ENCODE measurements at places on chromosomes 2 and 18. TPM values are rescaled to one million over a fixed set of nuclear protein-coding genes. Genes with fewer than 3 reads are reported as not detected.
A peak's percentile ranks its signal among the peaks of the same experiment; 100 is the strongest.

DNA sequence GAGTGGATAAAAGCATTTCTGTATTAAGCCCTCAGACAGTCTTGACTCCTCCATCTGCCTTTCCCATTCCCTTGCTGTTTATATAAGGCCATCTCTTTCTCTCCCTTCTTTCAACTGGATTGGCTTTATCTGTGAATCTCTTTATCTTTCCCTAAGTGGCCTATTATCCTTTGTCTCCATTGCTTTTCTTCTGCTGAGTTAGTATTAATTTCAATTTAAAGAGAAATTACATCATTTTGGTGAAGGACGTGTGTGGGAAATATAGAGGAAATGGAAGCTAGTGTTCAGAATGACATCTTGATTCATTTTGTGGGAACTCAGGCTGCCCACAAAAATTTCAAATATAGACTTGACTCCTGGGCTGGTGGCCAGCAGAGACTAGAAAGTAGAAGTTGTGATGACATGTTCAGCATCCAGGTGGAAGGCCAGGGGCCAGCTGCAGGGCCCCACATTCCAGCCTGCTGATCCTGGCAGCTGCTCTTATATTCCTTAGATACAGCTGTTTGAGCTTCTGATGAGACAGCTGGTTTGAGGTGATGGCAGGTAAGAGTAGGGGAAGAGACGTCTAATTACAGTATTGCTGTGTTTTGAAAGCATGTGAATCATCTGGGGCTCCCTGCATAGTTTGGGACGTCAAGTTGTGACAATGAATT lies 52.3 kb downstream of the DIS3L2 start:
- H3K36me3 ChIP-seq: no peaks in the 10 kb centered on the region
- no peaks in the 10 kb centered on the region for H3K4me1 ChIP-seq
- no peaks in the 10 kb centered on the region for H3K27me3 ChIP-seq
- no peak overlapping the region for H3K4me3 ChIP-seq
- no peak overlapping the region for H3K27ac ChIP-seq
- DNase-seq: no peak

GRCh38 chr18:49013291-49013691 lies 62.5 kb upstream of the SMAD7 start:
- no peak overlapping the region for H3K4me3 ChIP-seq
- H3K36me3 ChIP-seq: no peaks in the 10 kb centered on the region
- DNase-seq: no peak
- H3K27me3 ChIP-seq: no peaks in the 10 kb centered on the region
- peaks cover 9% of the 10 kb centered on the region for H3K4me1 ChIP-seq

CXCR4 gene
- 5.7 TPM for total RNA-seq

- H3K4me3 ChIP-seq: no peak overlapping the region
- DNase-seq: no peak
- no peaks in the 10 kb centered on the region for H3K36me3 ChIP-seq
- H3K27me3 ChIP-seq: no peaks in the 10 kb centered on the region
- H3K27ac ChIP-seq: peak overlapping the region; percentile 47
- H3K4me1 ChIP-seq: peaks cover 38% of the 10 kb centered on the region
These were observed 104.9 kb downstream of the ANKRD44 start for GRCh38 chr2:197205585-197206215.

GRCh38 chr2:138763971-138764370 lies 16.2 kb downstream of the NXPH2 start:
- H3K4me3 ChIP-seq: no peak overlapping the region
- DNase-seq: no peak
- H3K27ac ChIP-seq: no peak overlapping the region
- no peaks in the 10 kb centered on the region for H3K27me3 ChIP-seq

DNA sequence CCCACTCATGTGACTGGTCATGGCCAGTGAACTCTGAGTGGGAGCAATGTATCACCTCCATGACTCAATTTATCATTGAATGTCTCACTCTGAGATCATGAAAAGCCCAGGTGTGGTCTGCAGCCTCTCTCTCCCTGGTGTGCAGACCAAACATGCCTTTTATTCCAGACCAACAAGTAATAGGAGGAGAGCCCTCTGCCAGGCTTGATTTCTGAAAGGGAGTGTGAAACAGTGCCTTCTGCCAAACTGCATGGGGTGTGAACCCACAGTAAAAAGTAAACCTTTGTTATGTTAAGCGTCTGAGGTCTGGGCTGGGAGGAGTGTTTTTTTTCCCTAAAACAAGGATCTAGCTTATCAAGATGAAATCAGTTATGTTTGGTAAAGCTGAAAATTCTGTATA lies 601.2 kb downstream of the ADCYAP1 start:
- DNase-seq: no peak
- H3K4me1 ChIP-seq: no peaks in the 10 kb centered on the region
- no peaks in the 10 kb centered on the region for H3K36me3 ChIP-seq
- no peak overlapping the region for H3K27ac ChIP-seq
- H3K4me3 ChIP-seq: no peak overlapping the region
- H3K27me3 ChIP-seq: no peaks in the 10 kb centered on the region

GLI2 gene
- total RNA-seq: 1.1 TPM

GRCh38 chr2:127528487-127528886 lies 2.2 kb upstream of the IWS1 start:
- peaks cover 28% of the 10 kb centered on the region for H3K4me1 ChIP-seq
- no peaks in the 10 kb centered on the region for H3K36me3 ChIP-seq
- no peak for DNase-seq
- H3K27me3 ChIP-seq: peaks cover 9% of the 10 kb centered on the region
- no peak overlapping the region for H3K4me3 ChIP-seq

FSHR gene
- total RNA-seq: not detected

GRCh38 chr2:203122317-203122986 lies 107.8 kb downstream of the NBEAL1 start:
- no peak overlapping the region for H3K27ac ChIP-seq
- no peak for DNase-seq
- H3K27me3 ChIP-seq: no peaks in the 10 kb centered on the region
- H3K4me1 ChIP-seq: no peaks in the 10 kb centered on the region

DNA sequence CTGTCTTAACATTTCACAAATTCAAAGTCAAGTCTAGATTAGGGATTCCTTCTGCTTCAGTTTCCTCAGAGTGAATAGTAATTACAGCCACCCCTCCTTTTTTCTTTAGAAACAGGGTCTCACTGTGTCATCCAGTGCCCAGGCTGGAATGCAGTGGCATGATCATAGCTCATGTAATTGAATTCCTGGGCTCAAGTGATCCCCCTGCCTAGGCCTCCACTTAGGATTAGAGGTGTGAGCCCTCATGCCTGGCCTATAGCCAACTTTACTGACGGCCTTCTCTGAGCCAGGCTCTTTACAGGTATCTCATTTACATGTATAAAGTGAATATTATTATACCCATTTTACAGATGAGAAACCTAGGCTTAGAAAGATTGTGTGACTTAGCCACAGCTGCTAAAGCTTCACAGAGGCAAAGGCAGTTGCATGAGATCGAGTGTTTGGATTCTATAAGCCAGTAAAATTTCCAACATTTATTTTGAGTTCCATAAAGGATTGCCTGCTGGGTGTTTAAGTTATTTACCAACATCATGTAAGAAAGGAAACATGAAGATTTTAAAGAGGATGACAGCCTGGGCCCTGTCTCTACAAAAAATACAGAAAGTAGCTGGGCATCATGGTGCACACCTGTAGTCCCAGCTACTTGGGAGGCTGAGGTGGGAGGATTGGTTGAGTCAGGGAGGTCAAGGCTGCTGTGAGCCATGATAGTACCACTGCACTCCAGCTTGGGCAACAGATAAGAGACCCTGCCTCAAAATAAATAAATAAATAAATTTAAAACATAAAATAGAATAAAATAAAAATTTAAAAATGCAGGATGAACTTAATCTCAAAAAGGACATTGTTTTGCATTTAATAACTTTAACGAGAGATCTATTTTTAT lies 1.8 kb downstream of the ENOSF1 start:
- DNase-seq: no peak
- peaks cover 27% of the 10 kb centered on the region for H3K36me3 ChIP-seq
- H3K27me3 ChIP-seq: no peaks in the 10 kb centered on the region
- peak overlapping the region; percentile 74 for H3K4me3 ChIP-seq
- H3K4me1 ChIP-seq: peaks cover 9% of the 10 kb centered on the region
- H3K27ac ChIP-seq: no peak overlapping the region

TTC21B gene
- total RNA-seq: 10.2 TPM

GRCh38 chr2:69683170-69683971 lies 39.8 kb upstream of the AAK1 start:
- peak overlapping the region; percentile 6 for H3K27ac ChIP-seq
- no peaks in the 10 kb centered on the region for H3K36me3 ChIP-seq
- H3K4me3 ChIP-seq: no peak overlapping the region
- no peak for DNase-seq
- H3K4me1 ChIP-seq: peaks cover 5% of the 10 kb centered on the region

- DNase-seq: no peak
- H3K4me3 ChIP-seq: no peak overlapping the region
- H3K27ac ChIP-seq: no peak overlapping the region
- no peaks in the 10 kb centered on the region for H3K36me3 ChIP-seq
- no peaks in the 10 kb centered on the region for H3K4me1 ChIP-seq
These were observed 90.4 kb downstream of the MEP1B start for GRCh38 chr18:32280188-32280783.

GRCh38 chr2:240648650-240649275 lies 23.5 kb downstream of the GPR35 start:
- no peaks in the 10 kb centered on the region for H3K36me3 ChIP-seq
- no peak for DNase-seq
- no peak overlapping the region for H3K4me3 ChIP-seq
- no peaks in the 10 kb centered on the region for H3K27me3 ChIP-seq
- H3K4me1 ChIP-seq: no peaks in the 10 kb centered on the region
- H3K27ac ChIP-seq: no peak overlapping the region

AGXT gene
- total RNA-seq: not detected

GRCh38 chr2:23548143-23548769 lies 163.3 kb downstream of the KLHL29 start:
- no peak overlapping the region for H3K27ac ChIP-seq
- no peak for DNase-seq
- no peaks in the 10 kb centered on the region for H3K36me3 ChIP-seq
- H3K27me3 ChIP-seq: no peaks in the 10 kb centered on the region

GRCh38 chr2:101528501-101528900 lies 53.6 kb upstream of the RFX8 start:
- no peak overlapping the region for H3K27ac ChIP-seq
- H3K36me3 ChIP-seq: no peaks in the 10 kb centered on the region
- no peak overlapping the region for H3K4me3 ChIP-seq
- H3K4me1 ChIP-seq: no peaks in the 10 kb centered on the region

CNGA3 gene
- total RNA-seq: 0.48 TPM

- H3K27ac ChIP-seq: peak overlapping the region; percentile 2
- H3K4me3 ChIP-seq: no peak overlapping the region
- peaks cover 9% of the 10 kb centered on the region for H3K27me3 ChIP-seq
- H3K36me3 ChIP-seq: no peaks in the 10 kb centered on the region
These were observed 93.7 kb upstream of the RBBP8 start for GRCh38 chr18:22839340-22839821.

INSIG2 gene
- total RNA-seq: 7.9 TPM

GRCh38 chr2:100708333-100708732 lies 111.6 kb upstream of the NPAS2 start:
- no peaks in the 10 kb centered on the region for H3K36me3 ChIP-seq
- H3K27ac ChIP-seq: no peak overlapping the region
- no peaks in the 10 kb centered on the region for H3K27me3 ChIP-seq
- H3K4me1 ChIP-seq: peaks cover 15% of the 10 kb centered on the region
- DNase-seq: no peak

DNA sequence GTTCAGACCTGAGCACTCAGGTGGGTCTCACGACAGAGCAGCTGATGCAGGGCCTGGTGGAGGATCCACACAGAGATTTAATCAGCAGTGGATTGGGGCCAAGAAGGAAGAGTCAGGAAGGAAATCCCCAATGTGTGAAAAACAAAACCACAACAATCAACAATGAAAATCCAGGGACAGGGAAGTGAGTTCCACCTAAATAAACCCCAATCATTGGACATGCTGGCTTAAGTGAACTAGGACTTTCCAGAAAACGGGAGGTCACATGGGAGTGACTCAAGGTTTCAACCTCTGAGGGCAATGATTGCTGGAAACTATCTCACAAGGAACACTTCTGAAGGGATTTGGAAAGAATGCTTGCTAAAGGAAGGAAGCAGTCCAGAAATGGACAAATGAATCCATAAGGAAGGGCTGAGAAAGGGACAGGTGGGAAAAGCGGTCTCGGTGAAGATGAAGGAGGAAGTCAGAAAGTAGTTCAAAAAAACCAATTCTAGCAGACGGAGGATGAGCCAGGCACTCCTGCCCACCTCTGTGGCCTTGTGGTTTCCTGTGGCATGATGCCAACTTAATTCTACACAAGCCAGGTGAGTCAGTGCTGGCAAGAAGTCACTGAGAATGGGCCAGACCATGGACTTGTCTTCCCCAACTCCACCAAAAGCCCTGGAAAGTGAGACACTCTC lies 15.4 kb upstream of the XDH start:
- no peak for DNase-seq
- no peaks in the 10 kb centered on the region for H3K36me3 ChIP-seq
- H3K4me3 ChIP-seq: no peak overlapping the region
- peaks cover 12% of the 10 kb centered on the region for H3K4me1 ChIP-seq
- peak overlapping the region; percentile 17 for H3K27ac ChIP-seq
- no peaks in the 10 kb centered on the region for H3K27me3 ChIP-seq

GRCh38 chr2:158143703-158144360 lies 42.2 kb downstream of the UPP2 start:
- no peak for DNase-seq
- H3K27ac ChIP-seq: no peak overlapping the region
- no peaks in the 10 kb centered on the region for H3K27me3 ChIP-seq
- no peaks in the 10 kb centered on the region for H3K36me3 ChIP-seq
- H3K4me3 ChIP-seq: no peak overlapping the region
- H3K4me1 ChIP-seq: no peaks in the 10 kb centered on the region

APOB gene
- not detected for total RNA-seq

DNA sequence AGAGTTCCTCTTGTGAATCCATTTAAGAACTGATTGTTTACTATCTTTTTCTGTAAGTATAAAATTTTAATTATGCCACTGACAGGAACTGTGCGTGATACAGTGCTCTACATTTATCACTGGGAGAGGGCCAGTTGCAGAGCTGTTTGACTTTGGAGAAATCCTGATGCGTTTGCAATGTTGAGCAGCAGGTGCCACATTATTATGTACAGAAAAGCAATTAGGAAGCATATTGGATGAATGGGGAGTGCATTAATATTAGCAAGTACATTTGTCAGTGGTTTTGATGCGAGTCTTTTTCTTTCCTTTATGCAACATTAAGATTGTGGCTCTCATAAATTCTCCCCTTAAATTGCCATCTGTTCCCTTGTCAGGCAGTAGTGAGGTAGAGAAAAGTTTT lies 302.3 kb upstream of the FANCL start:
- no peak for DNase-seq
- no peaks in the 10 kb centered on the region for H3K4me1 ChIP-seq
- no peak overlapping the region for H3K4me3 ChIP-seq

DNA sequence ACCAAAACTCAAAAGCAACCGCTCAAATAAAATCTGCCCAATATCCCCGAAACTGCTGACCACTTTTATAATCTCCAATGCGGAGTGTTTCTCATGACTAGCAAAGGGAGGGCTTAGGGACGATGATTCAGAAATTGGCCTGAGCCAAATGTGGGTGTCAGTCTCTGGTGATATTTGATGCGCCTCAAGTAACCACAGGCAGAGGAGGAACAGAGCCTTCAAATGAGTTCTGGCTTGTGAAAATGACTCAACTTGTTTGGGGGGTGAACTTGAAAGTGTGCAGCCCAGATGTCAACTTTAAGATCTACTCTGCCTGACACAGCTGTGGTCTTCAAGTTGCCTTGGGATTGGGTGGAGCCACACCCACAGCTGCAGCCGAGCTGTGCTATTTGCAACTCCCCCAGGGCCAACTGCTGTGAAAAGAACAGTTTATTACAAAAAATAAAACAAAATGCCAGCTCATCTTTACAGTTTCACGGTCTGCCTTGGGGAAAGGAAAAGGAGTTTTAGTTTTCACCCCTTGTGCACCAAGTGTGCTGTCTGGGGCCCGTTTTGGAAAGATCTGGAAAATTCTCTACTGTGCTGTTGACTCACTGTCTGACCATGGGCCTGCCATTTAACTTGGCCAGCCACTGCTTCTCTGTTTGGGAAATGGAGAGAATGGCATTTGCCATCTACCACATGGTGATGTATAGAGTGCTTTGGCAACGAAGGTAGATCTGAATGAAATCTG lies 222.1 kb downstream of the MTX2 start:
- H3K27ac ChIP-seq: peak overlapping the region; percentile 90
- H3K27me3 ChIP-seq: no peaks in the 10 kb centered on the region
- H3K4me3 ChIP-seq: no peak overlapping the region
